Central memory CD4-positive, alpha-beta T cell (primary cell): ENCODE measurements at places on chromosomes 11 and 22.

DNA sequence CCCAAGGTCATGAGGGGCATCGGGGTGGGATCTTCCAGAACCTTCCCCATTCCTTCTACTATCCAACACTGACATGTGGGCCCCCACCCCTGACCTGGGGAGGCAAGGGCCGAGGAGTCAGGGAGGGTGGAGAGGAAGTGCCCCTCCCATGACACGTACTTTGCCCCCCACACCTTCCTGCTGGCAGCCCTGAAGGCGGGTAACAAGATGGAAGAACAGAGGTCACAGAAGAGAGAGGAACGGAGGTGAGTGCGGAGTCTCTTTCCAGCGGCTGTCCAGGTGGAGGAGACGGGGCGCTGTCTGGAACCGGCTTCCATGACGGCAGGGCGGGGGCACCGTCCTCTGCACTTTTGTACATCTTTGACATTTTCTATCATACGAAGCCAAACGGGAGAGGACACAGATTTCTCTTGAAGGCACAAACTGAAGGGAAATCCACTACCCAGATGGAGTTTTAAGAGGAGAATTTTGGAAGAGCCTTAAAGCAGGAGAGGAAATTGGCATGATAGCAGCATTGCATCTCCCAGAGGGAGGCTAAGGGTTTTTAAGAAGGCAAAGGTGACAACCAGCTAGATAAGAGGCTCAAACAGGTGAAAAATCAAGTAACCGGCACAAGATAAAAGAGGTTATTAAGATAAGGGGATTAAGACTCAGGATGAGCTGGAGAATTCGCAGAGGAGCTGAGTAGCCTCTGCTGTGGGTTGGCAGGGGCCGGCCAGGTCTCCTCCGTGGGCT is 16.7 kb downstream of the OSBPL5 start:
- no peak for DNase-seq

- no peak for DNase-seq
These were observed 58.3 kb upstream of the VSTM5 start for GRCh38 chr11:93908689-93909088.

GRCh38 chr11:122045181-122045586 is 70.8 kb downstream of the BLID start:
- no peak for DNase-seq

DNA sequence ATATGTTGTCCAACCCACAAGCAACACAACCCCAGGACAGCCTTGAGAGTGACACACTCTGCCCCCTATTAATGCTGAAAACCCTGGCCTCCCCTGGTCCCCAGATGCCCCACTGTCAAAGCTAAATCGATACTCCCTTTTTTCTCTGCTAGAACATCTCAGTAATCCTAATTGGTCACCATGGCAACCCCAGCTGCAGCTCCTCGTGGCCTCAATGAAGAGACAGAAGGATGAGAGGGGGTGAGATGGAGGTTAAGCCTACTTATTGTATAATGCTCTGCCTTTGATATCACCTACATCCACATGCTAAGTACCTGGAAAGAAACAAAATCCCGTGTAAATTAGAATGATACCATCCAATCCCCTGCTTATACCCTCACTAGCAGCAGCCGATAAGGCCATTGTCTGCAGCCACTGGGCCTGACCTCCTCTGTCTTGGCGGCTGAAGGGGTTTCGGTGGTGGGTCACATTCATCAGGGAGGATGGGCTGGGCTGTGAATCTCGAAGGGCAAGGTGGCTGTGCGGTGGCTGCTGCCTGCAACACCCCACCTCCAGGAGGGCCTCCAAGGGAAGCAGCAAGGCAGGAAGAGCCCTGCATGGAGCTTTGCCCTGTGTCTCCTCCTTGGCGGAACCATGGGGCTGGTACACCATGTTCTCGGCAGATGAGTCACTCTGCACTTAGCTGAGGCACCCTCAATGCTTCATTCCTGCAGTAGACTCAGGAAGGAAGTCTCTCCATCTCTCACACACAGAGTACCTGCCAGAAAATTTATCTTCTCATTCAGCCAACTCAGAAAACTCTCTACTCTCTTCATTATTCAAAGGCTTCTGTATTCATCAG is 399.5 kb downstream of the BUD13 start:
- DNase-seq: no peak

DNA sequence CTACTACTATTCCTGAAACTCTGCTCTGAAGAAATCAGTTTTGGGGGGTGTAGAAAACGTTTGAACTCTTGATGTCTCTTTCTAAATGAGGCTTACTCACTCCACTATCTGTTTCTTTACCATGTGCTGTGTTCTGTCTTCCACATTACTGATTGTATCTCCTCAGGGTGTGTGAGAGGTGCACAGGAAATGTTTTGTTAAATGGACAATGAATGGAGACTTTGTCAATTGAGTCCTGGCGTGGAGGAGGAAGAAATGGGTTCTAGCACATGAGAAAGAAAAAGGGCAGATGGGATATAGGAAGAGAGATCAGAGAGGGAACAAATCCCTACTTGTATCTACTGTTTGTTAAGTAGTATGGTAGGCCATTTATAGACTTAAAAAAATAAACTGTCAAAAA is 577.1 kb upstream of the CCDC90B start:
- DNase-seq: no peak

GRCh38 chr11:86670911-86671310 is 1.5 kb downstream of the ME3 start:
- DNase-seq: no peak

GRCh38 chr11:61480994-61481335 is 27.6 kb upstream of the LRRC10B start:
- DNase-seq: no peak

- DNase-seq: no peak
These were observed 5.8 kb downstream of the PATZ1 start for GRCh38 chr22:31340360-31340759.

GRCh38 chr11:70399681-70400112 is 1.4 kb downstream of the CTTN start:
- DNase-seq: no peak

DNA sequence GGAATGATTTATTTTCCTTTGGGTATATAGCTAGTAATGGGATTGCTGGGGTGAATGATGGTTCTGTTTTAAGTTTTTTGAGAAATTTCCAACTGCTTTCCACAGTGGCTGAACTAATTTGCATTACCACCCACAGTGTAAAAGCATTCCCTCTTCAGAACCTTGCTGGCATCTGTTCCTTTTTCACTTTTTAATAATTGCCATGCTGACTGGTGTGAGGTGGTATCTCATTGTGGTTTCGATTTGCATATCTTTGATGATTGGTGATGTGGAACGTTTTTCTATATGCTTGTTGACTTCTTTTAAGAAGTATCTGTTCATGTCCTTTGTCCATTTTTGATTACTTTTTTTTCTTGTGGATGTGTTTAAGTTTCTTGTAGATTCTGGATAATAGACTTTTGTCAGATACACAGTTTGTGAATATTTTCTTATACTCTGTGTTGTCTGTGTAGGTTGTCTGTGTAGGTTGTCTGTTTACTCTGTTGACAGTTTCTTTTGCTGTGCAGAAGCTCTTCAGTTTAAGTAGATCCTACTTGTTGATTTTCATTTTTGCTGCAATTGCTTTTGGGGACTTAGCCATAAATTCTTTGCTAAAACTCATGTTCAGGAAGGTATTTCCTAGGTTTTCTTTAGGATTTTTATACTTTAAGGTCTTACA is 291.8 kb upstream of the DDI1 start:
- no peak for DNase-seq

DNA sequence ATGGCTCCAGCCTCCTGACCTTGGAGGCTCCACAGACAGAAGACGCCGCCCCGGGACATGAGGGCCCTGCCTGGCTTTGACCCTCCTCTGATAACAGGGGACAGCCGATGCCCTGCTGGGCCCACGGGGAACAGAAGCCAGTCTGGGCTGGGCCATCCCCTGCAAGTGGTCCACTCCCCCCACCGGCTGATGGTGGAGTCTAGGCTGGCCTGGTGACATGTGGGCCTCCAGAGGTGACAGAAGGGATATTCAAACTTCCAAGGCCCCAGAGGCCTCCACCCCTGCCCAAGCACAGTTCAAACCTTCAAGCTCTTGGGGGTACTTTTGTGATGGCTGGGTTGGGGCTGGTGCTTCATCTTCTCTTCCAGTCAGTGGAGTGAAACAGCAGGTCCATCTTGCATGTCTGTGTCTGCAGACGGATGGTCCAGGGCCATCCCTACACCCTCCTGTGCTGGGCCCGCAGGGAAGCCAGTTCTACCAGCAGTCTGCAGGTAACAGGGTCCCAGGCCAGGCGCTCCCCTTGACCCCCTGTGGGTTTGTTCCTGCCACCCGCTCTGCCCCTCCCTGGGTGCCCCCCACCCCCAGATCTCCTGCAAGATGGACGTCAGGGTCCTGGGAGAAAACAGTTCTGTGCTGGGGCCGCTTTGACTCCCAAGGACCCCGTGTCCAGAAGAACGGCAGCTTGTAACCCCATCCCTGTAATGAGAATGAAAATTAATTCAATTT is 929.9 kb downstream of the BRD1 start:
- DNase-seq: no peak

DNA sequence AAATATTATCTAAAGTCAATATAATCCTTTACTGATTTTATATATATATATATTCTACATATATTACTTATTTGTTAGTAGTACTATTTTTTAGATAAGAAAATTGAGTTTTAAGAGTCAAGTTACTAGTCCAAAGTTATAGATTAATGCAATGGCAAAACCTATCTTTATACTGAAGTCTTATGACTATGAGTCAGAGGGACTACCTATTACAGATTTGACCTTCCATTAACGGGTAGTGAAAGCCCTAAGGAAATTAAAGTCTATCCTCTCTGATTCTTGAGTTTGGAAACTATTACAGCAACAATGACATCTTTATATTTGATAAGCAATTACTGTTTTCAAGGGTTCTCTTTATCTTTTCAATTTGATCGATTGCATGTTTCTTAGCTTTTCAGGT is 315.8 kb downstream of the CASP12 start:
- DNase-seq: no peak

DNA sequence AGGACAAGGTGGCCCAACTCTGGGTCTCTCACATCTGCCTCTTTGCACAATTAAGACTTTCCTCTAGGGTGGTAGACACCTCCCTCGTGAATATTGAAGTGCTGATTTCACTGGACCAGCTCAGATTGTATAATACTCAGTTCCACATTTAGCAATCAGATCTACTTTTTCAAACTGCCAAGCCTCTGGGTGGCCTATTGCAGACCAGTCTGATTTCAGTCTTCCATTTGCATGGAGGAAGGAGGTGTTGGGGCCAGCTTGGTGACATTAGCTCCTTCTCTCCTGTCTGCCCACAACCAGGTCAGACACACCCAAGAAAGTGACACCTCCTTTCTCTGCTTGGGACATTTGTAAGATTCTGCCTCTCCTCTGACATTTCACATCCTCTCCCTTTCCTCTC is 78.2 kb downstream of the PPFIBP2 start:
- DNase-seq: no peak

DNA sequence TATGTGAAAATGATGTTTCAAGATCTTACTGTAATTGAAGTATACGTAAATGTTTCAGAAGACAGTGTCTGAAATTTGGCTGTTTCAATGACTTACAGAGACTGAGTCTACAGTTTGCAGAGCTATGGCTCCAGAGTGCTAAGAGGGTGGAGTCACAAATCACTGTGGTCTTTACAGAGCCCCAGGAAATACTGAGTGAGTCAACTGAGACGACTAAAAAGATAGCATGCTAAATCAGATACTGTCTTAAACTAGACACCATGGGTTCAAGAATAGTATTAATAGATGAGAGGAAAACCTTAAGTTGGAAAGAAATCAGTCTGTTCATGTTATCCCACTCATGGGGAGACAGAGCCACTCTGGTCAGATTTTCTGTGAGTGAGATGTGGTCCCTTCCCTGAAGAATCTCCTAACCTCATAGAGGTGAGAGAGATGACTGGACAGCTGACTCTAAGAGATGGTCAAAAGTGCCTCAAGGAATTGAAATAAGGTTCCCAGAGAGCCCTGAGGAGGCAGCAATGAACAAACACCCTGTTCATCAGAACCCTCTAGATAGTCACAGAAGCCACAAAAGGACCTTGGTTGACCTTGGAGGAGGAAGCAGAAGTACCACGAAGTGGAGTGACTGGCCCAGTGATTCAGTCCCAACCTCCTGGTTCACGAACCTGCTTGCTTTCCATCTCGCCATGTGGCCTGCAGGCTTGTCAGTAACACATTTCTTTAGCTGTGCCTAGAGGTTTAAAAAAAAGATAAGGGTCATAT is 30.2 kb downstream of the C11orf91 start:
- no peak for DNase-seq

DNA sequence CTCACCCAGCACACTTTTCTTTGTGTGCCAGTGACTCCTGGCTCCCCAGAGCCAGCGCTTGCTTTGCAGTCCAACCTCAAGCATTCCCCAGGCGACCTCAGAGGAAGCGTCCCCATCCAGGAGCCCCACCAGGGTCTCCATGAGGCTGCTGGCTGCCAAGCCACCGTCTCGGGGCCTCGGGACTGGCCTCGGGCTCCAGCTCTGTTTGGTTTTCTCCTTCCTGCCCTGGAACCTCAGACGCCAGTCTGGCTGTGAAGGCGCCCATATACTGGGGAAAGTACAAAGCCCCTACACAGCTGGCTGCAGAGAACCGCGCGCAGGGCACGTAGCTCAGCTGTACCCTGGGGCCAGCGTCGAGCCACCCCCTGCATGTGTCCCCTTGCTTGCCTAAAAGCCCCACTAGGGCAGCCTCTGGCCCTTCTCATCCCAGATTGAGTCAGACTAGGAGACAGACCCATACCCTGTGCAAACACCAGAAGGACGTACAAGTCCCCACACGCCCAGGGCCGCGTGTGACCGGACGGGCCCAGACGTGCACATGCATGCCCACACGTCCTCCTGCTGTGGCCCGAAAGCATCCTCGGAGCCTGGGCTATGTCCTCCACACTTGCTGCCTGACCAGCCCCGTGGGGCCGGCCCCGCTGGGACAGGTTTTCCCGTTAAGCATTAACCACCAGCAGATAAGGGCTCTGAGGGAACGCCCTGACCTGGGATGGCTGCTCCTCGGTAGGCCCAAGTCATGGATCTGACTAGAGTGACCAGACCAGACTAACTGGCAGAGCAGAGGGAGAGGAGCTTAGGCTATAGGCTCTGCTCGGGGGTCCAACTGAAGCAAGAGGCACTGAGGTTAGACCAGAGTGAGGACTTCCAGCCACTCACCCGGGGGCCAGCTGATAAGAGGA is 4.2 kb upstream of the SYT8 start:
- no peak for DNase-seq

- no peak for DNase-seq
These were observed 21.5 kb upstream of the ETS1 start for GRCh38 chr11:128608746-128609407.

GRCh38 chr22:37326726-37327125 is 44.4 kb downstream of the CYTH4 start:
- no peak for DNase-seq
